ENCODE measurements at places on chromosomes 2 and 18.

DNA sequence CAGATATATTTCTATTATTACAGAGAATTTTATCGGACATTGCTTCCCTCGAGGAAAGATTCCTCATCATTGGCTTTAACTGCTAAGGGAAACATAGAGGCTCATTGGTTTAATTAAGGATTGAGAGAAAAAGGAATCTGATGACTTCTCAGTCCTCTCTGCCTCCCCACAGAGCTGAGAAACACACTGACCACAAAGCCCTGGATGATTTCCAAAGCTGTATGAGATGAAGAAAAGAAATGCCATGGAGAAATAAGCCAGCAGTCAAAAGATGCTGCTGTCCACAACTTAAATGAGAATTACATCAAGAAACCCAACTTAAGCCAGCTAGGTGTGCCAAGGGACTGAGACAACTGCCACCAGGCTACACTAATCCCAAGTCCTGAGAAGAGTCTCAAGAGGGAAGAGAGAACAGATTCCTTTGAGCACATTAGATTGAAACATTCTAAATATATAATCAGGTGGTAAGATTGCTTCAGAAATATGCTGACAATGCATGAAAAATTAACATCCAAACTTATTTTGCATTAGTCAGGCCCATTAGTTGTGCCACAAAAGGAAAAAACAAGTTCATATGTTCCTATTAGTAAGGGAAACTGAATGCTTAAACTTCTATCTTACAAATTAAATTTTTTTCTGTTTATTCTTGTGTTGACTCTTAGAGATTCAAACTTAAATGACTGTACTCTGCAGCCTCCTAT is 308.1 kb upstream of the CYRIA start:
- DNase-seq, result peak; percentile 14

DNA sequence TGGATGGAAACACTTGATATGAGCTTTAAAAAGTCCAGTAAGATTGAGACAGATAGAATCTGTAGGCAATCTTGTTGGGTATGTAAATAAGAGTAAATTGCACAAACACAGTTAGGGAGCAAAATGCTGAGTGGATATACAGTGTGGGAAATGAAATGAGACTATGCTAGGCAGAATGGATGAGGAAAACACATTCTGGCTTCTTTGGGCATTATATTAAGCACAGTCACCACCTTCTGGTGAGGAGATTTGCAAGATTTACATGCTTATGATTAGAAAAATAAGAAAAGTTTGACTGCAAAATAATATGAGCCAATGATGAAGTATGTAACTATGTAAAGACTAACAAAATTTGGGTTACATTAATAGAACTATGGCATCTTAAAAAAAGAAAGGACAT is 2165.0 kb upstream of the CELF4 start:
- DNase-seq, result no peak

DNA sequence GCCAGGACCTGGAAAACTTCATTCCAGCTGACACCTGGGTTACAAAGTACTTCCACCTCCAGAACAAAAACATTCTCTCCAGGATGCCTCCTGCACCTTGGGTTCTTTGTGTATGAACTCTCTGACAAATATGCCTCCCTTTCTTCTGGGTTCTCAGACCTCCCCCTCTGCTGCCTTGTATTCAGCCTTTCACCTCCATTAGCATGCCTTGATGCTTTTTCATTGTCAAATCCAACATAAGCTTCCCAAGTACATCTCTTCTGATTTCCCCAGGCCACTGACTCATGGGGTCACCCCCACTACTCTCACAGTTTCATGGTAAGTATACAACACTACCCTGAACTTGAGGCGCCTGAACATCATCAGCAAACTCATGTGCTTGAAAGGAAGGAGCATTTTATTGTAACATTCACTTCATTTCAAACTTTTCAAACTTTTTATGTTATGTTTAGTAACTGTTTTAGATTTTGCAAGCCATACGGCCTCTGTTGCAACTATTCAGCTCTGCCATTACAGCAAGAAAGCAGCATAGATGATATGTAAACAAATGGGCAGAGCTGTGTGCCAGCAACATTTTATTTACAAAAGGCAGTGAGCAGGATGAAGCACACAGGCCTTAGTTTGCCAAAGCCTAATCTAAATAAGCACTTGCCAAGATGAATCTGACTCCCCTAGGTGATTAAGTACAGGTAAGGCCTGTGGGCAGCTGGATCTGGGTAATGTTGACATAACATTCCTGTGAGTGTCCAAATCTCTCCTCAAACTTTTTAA is 32.5 kb upstream of the MRPS9 start:
- no peak for DNase-seq

DNA sequence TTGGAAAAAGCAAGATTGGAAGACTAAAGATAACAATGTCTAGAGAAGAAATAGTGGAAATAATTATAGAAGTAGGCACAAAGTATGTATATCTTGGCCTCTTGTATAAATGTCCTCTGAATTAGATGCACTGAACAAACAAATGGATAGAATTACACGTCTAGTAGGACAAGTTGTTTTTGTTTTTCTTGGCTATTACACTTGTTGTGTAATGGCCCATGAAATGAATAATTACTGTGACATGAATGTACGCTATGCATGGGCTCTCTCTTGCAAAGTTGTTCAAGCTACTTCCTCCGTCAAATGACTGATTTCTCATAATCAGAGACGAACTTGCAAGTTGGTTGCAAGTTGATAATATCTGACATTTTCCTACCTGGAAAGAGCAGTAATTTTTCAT is 126.2 kb downstream of the PDE1A start:
- DNase-seq, result no peak

GRCh38 chr18:57957210-57957609 is 86.8 kb upstream of the NEDD4L start:
- DNase-seq, result no peak
